NCI-H1436 (cell line): ENCODE measurements at places on chromosomes 3 and 15.

DNA sequence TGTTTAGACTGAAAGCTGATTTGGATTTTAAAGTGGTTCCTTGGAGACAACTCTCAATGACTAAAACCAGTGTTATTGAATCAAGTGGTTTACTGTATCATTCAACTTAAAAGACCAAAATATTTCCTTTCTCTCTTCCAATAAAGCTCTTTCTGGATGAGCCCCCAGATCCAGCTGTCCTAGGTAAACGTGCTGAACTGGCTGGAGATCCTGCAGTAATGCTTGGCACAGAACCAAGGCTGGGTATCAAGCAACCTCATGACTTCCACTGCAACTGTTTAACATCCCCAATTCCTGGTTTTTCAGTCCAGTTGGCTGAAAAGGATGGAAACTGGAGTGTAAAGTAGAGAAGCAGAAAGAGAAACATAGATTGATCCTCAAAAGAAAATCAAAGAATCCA lies 28.9 kb downstream of the SEC22C start:
- no peak for DNase-seq

- no peak for DNase-seq
Observed at GRCh38 chr15:32701863-32702262, 15.9 kb upstream of the GREM1 start.

DNA sequence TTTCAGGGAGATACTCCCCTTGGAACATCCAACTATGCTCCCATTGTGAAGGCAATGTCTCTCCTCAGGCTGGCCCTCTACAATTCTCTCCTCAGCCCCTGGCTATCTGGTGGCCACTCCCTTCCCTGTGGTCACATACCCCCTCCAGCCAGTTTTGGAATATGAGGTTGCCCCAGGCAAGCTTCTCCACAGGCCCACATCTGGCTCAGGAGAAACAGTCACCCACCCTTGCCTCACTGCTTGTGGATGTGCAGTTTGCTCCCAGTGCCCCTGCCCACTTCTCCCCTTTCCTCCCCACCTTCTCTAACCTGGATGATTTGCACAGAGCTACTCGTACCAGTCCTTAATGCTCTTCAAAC lies 15.7 kb upstream of the TIPARP start:
- DNase-seq: no peak

GRCh38 chr3:56012721-56013120 lies 455.5 kb downstream of the ERC2 start:
- no peak for DNase-seq

- peak; percentile 5 for DNase-seq
Observed at GRCh38 chr3:64488939-64489338, 198.9 kb downstream of the ADAMTS9 start.

DNA sequence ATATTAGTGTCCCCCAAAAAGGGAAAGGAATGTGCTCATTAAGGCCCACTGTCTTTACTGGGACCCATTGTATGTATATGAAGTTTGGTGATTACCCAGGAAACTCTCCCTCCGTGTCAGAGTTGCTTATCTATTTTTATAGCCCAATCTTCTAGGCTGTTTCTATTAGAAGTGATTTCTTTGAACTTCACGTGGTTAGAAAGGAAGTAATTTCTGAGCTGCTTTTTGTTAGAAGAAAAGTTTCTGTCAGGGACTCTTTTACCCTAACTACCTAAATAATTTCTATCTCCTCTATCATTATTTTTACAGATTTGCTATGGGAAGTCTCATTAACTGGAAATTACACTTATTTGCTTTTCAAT lies 17.7 kb upstream of the SENP7 start:
- DNase-seq: no peak

DNA sequence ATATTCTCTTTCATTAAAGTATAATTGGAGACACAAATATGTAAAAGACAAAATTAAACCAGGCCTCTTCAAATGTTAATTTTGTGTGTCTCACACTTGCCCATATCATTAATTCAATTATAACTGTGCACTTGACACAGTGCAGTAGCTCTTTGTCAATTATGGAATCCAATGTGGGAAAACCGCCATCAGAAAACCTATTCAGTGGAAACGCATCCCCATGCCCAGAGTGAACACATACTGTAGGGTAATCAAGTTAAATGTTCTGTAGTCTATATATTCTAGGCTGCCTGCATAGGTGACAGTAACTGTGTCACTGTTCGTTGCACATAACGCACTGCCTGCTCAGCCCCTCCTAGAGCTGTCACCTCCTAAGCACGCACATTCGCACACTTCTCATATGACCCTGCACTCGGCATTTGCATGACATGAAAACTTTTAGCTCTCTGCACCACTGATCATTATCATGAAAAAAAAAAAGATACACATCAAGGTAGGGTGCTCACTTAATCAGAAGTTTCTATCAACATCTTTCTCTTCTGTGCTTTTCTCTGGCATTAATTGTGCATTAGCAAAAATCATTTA lies 63.2 kb downstream of the MEIS2 start:
- peak; percentile 27 for DNase-seq

GRCh38 chr3:161409069-161409468 lies 37.8 kb upstream of the SPTSSB start:
- peak; percentile 41 for DNase-seq

GRCh38 chr3:176964661-176965060 lies 232.6 kb downstream of the TBL1XR1 start:
- no peak for DNase-seq
